Chondrocyte (in vitro differentiated cells): ENCODE measurements at places on chromosomes 11 and 22. TPM values are rescaled to one million over a fixed set of nuclear protein-coding genes. Genes with fewer than 3 reads are reported as not detected.

DNA sequence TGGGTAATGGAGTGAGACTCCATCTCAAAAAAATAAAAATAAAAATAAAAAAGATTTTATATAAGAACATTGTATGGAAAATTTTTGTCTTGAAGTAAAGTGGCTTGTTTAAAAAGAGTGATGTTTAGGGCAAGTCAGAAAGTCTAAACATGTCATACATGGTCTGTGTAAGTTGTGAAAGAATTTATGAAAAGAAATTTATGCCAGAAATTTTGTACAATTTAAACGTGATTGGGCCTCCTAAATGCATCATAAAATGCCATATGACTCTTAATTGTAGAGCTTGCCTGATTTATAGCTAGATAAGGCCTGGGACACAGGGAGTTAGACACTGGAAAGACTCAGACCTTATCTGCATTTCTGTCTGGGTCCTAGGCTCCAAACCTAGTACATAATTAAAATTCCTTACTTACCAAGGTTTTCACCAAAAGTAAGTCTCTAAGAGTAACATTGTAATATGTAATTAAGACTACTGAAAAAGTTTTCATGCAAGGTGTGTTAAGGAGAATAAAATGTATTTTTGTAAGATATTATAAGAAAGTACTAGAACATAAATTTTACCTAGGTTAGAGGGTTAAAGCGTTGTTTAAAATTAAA is 110.5 kb downstream of the AASDHPPT start:
- peaks cover 7% of the 10 kb centered on the region for H3K4me1 ChIP-seq
- no peak overlapping the region for H3K27ac ChIP-seq
- DNase-seq = no peak
- H3K36me3 ChIP-seq = no peaks in the 10 kb centered on the region
- no peak overlapping the region for H3K4me3 ChIP-seq

- no peak overlapping the region for H3K4me3 ChIP-seq
- peaks cover 11% of the 10 kb centered on the region for H3K4me1 ChIP-seq
- DNase-seq = no peak
- peaks cover 72% of the 10 kb centered on the region for H3K27me3 ChIP-seq
Observed at GRCh38 chr11:20670932-20671403, 1.6 kb downstream of the NELL1 start.

GRCh38 chr11:8058216-8058615 is 22.8 kb upstream of the TUB start:
- peak; percentile 51 for DNase-seq
- H3K27me3 ChIP-seq = no peaks in the 10 kb centered on the region

- H3K4me1 ChIP-seq = peaks cover 12% of the 10 kb centered on the region
- no peak overlapping the region for H3K27ac ChIP-seq
- peaks cover 2% of the 10 kb centered on the region for H3K27me3 ChIP-seq
- H3K4me3 ChIP-seq = no peak overlapping the region
- peak; percentile 69 for DNase-seq
Observed at GRCh38 chr11:1153951-1154493, 3.7 kb upstream of the MUC5AC start.

GRCh38 chr22:36546092-36546804 is 17.3 kb upstream of the EIF3D start:
- peaks cover 16% of the 10 kb centered on the region for H3K27me3 ChIP-seq
- H3K4me3 ChIP-seq = no peak overlapping the region
- peak; percentile 46 for DNase-seq
- H3K4me1 ChIP-seq = peaks cover 11% of the 10 kb centered on the region

DNA sequence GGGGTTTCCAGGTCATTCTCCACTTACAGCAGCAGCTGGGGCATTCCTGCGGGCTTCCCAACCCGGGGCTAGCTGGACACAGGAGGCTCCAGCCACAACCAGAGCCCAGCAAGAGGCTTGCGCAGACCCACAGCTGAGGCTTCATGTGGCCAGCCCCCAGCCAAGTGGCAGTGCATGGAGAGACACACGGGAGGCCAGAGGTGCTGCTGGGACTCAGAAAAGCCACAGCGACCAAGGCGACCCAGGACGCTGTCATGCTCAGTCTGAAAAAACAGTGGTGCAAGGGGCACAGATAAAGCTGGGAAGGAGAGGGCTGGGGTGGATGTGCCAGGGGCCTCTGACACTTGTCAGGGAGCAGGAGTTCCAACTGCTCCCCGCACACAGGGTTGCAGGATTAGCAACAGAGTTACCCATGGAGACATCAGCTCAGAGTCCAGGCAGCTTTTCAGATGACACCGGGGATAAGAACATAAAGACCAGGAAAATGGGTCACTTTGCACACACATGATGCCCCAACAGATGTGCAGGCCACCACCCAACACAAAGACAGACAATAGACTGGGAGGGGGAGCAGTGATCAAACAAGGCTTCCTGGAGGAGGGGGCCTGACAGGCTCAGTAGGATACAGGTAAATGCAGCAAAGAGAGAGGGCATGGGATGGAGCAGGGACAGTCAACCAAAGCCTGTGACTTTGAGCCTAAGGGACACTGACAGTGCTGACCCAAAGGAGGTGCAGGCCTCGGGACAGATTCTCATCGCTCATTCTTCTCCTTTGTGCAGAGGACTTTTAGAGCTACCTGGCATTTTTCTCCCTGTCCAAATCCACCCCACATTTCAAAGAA is 6.9 kb upstream of the NEAT1 start:
- H3K27me3 ChIP-seq = no peaks in the 10 kb centered on the region
- peak overlapping the region; percentile 59 for H3K4me3 ChIP-seq

DNA sequence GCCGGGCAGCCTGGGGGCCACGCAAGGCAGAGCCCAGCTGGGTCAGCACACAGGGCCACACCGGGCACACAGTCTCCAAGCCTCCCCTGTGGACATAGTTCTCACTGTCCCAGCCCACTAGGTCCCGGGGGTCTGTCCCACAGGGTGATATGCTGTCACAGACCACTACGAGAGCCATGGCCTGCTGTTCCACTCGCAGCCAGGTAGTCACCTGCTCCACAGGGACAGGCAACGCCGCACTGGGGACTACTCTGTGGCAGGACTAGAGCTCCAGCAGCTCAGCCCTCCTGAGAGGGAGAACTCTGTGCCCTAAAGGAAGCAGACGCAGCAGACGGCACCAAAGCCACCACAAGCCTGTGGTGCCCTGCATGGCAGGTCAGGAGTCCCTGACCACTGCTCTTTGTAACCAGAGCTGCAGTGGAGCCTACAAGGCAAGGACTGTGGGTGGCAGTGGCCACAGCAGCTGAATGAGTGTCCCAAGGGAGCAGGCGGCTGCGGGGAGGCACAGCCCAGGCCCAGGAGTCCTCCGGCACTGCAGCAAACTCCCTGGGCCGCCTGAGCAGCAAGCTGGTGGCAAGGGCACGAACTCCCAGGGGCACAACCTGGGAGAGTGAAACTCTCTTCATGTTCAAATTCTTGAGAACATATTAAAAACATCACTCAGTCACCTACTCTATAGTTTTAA is 171.2 kb upstream of the GRK3 start:
- H3K27ac ChIP-seq = no peak overlapping the region
- peaks cover 1% of the 10 kb centered on the region for H3K36me3 ChIP-seq
- H3K4me3 ChIP-seq = no peak overlapping the region

- DNase-seq = no peak
- peaks cover 5% of the 10 kb centered on the region for H3K4me1 ChIP-seq
- no peaks in the 10 kb centered on the region for H3K27me3 ChIP-seq
- H3K27ac ChIP-seq = no peak overlapping the region
Observed at GRCh38 chr11:69317401-69318092, 23.6 kb downstream of the MYEOV start.

GRCh38 chr11:59891781-59892181 is 13.2 kb downstream of the OOSP3 start:
- H3K4me1 ChIP-seq = no peaks in the 10 kb centered on the region
- no peak for DNase-seq
- peaks cover 2% of the 10 kb centered on the region for H3K27me3 ChIP-seq
- H3K36me3 ChIP-seq = peaks cover 8% of the 10 kb centered on the region
- H3K27ac ChIP-seq = no peak overlapping the region
- H3K4me3 ChIP-seq = no peak overlapping the region

DNA sequence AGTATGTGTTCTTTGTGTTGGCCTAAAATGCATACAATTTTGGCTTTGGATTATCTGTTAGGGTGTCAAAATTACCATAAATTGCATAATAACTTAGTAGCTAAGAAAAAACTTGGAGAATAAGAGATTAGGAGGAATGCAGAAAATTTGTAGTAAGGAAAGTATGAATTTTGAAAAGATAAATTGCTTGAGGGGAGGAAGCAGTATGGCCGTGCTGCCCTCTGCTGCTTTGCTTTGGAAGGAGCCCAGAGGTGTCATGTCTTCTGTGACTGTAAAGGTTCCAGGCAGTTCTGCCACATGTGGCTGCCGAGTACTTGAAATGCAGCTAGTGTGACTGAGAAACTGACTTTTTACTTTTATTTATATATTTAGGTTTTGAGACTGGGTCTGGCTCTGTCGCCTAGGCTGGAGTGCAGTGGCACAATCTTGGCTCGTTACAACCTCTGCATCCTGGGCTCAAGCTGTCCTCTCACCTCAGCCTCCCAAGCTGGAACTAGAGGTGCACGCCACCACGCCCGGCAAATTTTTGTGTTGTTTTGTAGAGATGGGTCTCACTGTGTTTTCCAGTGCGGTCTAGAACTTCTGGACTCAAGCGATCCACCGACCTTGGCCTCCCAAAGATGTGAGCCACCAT is 1.8 kb downstream of the ADSL start:
- peaks cover 18% of the 10 kb centered on the region for H3K4me1 ChIP-seq
- H3K4me3 ChIP-seq = peak overlapping the region; percentile 93
- no peak for DNase-seq
- H3K36me3 ChIP-seq = peaks cover 7% of the 10 kb centered on the region

DNA sequence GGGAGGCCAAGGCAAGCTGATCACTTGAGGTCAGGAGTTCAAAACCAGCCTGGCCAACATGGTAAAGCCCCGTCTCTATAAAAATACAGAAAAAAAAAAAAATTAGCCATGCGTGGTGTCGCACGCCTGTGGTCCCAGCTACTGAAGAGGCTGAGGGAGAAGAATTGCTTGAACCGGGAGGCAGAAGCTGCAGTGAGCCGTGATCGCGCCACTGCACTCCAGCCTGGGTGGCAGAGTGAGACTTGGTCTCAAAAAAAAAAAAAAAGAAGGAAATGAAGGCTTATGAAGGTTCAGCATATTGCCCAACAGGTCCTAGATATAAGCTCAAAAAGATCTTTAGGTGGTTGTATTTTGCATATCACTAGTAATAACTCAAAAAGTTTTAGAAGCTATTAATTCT is 10.2 kb downstream of the ATL3 start:
- H3K27me3 ChIP-seq = no peaks in the 10 kb centered on the region
- no peak overlapping the region for H3K4me3 ChIP-seq
- peaks cover 35% of the 10 kb centered on the region for H3K4me1 ChIP-seq

- no peaks in the 10 kb centered on the region for H3K27me3 ChIP-seq
- H3K4me3 ChIP-seq = no peak overlapping the region
- no peak for DNase-seq
- no peaks in the 10 kb centered on the region for H3K4me1 ChIP-seq
- H3K27ac ChIP-seq = no peak overlapping the region
- no peaks in the 10 kb centered on the region for H3K36me3 ChIP-seq
Observed at GRCh38 chr11:77299528-77299993, 1.9 kb downstream of the GDPD4 start.

DNA sequence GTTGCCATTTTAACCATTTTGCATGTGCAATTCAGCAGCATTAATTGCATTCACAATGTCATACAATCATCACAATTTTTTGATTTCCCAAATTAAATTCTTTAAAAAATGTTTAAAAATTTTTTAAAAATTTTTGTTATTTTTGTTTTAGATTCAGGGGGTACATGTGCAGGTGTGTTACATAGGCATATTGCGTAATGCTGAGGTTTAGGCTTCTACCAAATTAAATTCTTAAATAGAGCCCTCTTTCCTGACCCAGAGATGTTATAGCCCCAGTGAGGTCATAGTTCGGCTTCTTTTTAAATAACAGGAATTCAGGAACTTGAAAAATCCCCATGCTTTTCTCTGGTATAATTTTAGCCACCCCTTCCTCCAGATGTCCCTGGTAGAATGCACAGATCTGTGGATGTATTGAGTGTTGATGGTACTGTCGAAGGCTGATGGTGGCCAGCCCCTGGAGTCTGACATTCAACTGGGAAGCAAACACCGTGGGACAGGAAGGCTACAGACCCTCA is 11.3 kb upstream of the AMPD3 start:
- no peak overlapping the region for H3K27ac ChIP-seq
- H3K4me3 ChIP-seq = no peak overlapping the region
- H3K27me3 ChIP-seq = no peaks in the 10 kb centered on the region
- no peak for DNase-seq
- H3K36me3 ChIP-seq = no peaks in the 10 kb centered on the region

GRCh38 chr22:34903416-34903815 is 162.5 kb upstream of the ISX start:
- H3K36me3 ChIP-seq = no peaks in the 10 kb centered on the region
- no peak for DNase-seq
- no peaks in the 10 kb centered on the region for H3K4me1 ChIP-seq
- no peaks in the 10 kb centered on the region for H3K27me3 ChIP-seq
- no peak overlapping the region for H3K27ac ChIP-seq
- H3K4me3 ChIP-seq = no peak overlapping the region

DNA sequence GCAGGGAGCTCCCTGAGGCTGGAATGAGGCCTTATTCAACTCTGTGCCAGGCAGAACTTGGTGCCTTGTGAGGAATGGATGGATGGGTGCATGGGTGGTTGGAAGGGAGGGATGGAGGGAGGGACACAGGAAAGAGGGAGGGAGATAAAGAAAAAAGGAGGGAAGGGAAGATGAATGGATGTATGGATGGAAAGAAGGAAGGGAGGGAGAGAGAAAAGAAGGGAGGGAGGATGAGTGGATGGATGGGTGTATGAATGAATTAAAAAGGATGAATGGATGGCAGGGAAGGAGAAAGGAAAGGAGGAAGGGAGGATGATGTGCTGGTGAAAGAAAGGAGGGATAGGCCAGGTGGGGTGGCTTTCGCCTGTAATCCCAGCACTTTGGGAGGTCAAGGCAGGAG is 34.6 kb downstream of the KCNC1 start:
- H3K27ac ChIP-seq = no peak overlapping the region
- peaks cover 8% of the 10 kb centered on the region for H3K27me3 ChIP-seq
- no peak for DNase-seq
- no peaks in the 10 kb centered on the region for H3K36me3 ChIP-seq
- no peaks in the 10 kb centered on the region for H3K4me1 ChIP-seq

GRCh38 chr11:111091321-111091938 is 154.1 kb upstream of the POU2AF2 start:
- H3K36me3 ChIP-seq = no peaks in the 10 kb centered on the region
- no peak overlapping the region for H3K4me3 ChIP-seq
- H3K27me3 ChIP-seq = peaks cover 2% of the 10 kb centered on the region

The BIK gene
- not detected in 3 replicates for total RNA-seq

The HORMAD2 gene
- total RNA-seq = not detected in 3 replicates

The OR1S2 gene
- not detected in 3 replicates for total RNA-seq

The CBLIF gene
- not detected in 3 replicates for total RNA-seq

The SYT13 gene
- 1.8 to 3.2 TPM (median 2.8 TPM) in 3 replicates for total RNA-seq

The MMP27 gene
- total RNA-seq = not detected in 3 replicates
